Glomerular endothelial cell (primary cell): ENCODE measurements at places on chromosomes 7 and 10.
A peak's percentile ranks its signal among the peaks of the same experiment; 100 is the strongest.

DNA sequence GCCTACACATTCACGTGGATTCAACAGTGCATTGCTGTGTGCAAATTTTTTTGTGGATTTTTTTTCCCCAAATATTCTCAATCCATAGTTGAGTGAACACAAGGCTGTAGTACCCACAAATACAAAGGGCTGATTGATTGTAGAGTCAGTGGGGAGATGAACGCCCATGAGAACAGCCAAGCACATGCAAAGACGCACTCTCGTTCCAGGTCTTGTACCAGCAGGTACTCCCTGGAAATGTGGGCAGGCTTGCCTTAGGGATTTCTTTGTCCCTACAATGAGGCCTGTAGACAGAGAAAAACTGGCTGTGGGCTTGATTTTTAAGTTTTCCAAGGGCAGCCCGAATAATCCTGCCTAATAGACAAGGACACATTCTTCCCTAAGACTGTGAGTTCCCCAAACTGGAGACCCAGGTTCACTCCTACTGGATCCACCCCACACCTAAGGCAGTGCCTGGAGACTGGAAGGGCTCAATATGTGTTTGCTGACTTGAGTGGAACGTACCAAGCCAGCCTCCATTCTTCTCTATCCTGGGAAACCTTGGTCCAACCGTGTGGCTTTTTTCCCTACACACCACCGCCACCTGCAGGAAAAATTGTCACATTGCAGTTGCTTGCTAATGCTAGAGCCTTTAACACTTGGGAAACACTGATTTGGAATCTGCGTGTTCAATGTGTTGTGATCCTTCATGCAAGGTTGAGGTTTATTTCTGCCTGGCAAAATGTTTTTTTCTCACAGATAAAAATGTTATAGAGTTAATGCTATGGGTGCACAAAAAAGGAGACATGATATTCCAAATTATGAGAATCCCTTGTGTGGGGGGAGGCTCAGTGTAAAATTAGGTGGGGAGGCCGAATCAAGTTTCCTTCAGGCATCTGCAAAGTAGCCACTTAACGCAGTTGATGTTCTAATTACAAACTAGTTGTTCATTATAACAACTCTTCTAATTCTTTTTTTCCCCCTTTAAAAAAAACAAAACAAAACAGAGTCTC is 49.3 kb downstream of the PPP1R17 start:
- DNase-seq, result peak; percentile 41

GRCh38 chr10:88232029-88232895 is 350.9 kb downstream of the RNLS start:
- DNase-seq, result no peak

DNA sequence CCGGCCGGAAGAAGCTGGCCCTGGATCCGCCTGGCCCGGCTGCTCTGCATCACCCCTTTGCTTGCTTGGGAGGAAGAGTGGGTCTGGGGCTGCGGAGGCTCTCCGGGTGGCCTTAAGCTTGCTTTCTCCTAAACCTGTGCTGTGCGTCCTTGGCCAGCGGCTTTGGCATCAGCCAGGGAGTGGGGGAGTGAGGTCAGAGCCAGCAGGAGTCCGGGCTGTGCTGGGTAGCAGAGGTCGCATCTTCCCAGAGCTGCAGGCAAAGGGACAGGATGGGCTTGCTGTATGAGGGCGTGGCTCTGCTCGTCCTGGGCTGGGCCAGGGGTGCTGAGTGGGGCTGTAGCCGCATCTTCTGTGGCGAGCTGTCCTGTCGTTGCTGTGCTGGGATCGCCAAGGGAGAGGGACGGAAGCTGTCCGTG is 21.1 kb downstream of the BNIP3 start:
- no peak for DNase-seq

DNA sequence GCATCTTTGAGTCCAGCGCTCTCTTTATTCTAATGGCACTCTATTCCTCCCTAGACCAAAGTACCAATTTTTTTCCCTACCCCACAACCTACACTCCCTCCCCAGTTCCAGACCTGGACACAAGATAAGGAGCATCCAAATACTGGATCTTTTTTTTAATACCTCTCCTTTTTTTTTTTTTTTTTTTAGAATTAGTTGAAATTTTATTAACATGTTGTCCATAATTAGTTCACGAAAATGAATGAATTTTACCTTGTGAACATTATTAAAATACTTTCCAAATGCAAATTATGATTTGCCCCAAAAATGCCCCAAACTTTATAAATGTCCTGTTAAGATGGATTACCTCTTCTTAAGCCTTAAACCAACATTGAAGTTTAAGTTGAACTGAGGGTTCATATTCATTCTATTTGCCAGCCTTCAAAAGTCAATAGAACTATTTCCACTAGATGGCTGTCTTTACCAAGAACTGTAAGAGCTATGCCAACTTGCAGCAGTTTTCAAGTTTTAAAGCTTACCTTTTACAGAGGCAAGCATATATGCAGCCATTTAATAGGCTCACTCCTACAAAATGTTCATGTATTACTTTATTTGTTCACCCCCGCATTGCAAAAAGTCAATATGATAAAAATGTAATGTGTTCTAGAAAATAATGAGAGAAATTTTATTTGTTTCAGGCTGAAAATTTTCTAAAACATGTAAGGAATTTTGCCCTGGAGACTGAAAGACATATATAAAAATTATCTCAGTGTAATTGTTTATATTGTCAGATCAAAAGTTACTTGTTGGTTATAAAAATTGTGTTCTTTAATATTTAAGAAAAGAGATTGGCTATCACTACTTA is 39.7 kb upstream of the TNKS2 start:
- DNase-seq, result peak; percentile 27

DNA sequence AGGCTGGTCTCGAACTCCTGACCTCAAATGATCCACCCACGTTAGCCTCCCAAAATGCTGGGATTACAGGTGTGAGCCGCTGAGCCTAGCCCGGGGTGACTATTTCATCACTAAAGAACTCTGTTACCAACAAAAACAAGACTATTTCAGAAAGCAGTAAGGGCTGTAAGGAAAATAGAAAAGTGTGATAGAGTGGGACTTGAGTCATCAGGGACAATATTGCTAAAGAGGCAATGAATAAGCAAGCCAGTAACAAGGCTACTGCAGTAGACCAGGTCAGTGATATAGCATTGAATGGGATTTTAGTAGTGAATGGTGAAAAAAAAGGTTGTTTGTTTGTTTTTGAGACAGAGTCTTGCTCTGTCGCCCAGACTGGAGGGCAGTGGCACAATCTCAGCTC is 51.7 kb downstream of the SVOPL start:
- no peak for DNase-seq

- no peak for DNase-seq
Measured at GRCh38 chr10:42975558-42976340, 101.1 kb upstream of the RET start.

DNA sequence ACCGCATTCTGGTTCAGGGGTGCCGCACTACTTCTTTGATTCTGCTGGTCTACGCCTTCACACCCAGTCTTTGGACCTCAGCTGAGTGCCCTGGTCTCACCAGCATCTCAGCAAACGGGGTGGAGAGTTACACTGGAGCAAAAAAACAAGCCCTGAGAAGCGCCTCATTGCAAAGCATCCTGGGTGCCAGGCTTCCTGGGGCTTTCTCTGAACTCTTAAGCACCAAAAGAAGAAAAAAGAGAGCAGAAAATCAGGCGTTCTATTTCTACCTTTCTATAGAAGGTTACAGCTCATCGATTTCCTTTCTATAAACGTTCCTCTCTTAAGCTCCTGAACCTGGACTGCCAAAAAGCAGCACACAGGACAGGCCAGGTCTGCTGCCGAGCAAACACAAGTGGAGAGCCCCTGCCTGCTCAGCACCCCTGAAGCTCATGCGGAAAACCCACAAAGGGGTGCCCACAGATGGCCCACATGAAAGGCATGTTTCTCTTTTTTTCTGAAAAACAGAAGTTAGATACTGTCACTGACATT is 217.9 kb downstream of the SFMBT2 start:
- no peak for DNase-seq

DNA sequence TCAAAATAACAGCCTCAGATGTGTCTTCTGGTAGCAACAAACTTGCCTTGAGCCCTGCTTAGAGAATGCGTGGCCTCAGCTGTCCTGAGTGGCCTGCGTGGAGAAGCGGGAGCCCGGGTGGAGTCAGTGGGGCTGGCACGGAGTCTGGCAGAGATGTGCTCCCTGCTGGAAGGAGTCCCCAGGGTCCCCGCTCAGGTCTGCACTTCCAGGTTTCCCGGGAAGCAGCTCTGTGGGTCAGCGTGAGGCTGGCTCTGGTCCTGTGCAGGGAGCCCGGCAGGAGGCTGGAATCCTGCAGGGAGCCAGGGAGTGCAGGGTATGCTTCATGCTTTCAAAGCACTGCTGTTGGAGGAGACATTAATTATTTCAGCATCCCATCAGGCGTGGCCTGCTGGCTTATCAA is 10.1 kb downstream of the CPSF4 start:
- no peak for DNase-seq

DNA sequence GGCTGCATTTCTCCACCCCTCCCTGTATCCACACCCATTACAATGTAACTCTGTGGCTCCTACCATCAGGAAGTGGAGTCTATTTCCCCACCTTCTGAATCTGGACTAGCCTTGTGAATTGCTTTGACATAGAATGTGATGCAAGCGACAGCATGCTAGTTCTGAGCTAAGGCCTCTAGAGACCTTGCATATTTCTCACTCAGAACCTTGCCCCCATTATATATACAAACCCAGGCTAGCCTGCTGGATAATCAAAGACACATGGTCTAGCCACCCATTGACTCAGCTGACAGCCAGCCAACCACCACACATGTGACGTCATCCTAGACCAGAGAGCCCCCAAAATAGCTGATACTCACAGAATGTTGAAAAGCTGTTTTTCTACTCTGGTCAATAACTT is 77.9 kb downstream of the CCDC71L start:
- no peak for DNase-seq

- no peak for DNase-seq
Measured at GRCh38 chr10:117967149-117967650, 79.5 kb downstream of the RAB11FIP2 start.

- DNase-seq, result no peak
Measured at GRCh38 chr10:10878963-10879362, 138.7 kb upstream of the CELF2 start.

- DNase-seq, result no peak
Measured at GRCh38 chr7:51288896-51289622, 27.6 kb downstream of the COBL start.

- DNase-seq, result no peak
Measured at GRCh38 chr10:45428611-45429510, 54.8 kb downstream of the ALOX5 start.

- peak; percentile 77 for DNase-seq
Measured at GRCh38 chr10:80158598-80159127, 26.1 kb downstream of the PLAC9 start.

- DNase-seq, result no peak
Measured at GRCh38 chr10:45239642-45240041, 75.8 kb downstream of the OR13A1 start.

DNA sequence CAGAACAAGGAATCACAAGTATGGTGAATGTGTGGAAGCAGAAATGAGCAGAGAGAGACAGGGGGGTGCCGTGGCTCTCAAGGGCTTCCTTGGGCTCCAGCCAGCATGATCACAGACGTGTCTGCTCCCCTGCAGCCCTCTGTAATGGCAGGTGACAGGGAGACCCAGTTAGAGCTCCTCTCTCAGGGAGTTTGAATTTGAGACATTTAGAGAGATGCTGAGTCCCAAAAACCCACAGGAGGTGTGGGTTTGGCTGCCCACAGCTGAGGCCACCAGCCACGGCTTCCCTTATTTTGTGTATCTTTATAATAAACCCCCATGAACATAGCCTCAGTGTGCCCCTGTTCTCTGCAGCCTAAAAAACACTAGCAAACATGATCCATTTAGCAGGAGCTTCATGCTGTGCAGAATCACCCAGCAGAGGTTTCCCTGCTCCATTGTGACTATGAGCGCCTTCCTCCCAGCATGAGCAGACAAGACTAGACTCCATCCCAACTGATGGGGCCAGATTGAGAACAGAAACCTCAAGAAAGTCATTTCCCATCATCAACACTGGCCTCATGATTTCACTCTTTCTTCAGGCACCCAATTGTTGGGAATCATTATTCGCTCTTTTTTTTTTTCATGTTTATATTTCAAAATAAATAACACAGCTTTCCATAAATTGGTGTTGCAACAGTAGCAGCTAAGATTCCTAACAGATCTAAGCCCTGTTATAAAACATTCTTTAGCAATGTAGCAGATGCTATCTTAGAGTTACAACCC is 13.4 kb downstream of the NOD1 start:
- DNase-seq, result no peak

- DNase-seq, result no peak
Measured at GRCh38 chr10:119211176-119211575, 3.8 kb downstream of the GRK5 start.

GRCh38 chr7:936386-937054 is 18.0 kb downstream of the ADAP1 start:
- no peak for DNase-seq

GRCh38 chr7:20211376-20211775 is 5.8 kb downstream of the MACC1 start:
- no peak for DNase-seq

GRCh38 chr7:117731455-117731854 is 141.8 kb downstream of the CTTNBP2 start:
- DNase-seq, result no peak

- DNase-seq, result no peak
Measured at GRCh38 chr7:117777335-117778142, 95.7 kb downstream of the CTTNBP2 start.

- no peak for DNase-seq
Measured at GRCh38 chr7:64802699-64803098, 8.5 kb downstream of the ZNF138 start.

DNA sequence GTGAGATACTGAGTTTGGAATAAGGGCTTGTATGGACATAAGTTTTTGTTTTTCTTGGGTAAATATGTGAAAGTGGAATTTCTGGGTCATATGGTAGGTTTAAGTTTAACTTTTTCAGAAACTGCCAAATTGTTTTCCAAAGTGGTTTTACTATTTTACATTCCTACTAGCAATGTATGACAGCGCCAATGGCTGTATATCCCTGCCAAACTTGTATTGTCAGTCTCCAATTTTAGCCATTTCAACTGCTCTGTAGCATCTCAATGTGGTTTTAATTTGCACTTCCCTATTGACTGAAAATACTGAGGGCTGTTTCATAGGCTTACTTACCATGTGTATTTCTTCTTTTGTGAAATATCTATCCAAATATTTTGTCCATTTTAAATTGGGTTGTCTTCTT is 90.5 kb upstream of the ZNF32 start:
- no peak for DNase-seq

DNA sequence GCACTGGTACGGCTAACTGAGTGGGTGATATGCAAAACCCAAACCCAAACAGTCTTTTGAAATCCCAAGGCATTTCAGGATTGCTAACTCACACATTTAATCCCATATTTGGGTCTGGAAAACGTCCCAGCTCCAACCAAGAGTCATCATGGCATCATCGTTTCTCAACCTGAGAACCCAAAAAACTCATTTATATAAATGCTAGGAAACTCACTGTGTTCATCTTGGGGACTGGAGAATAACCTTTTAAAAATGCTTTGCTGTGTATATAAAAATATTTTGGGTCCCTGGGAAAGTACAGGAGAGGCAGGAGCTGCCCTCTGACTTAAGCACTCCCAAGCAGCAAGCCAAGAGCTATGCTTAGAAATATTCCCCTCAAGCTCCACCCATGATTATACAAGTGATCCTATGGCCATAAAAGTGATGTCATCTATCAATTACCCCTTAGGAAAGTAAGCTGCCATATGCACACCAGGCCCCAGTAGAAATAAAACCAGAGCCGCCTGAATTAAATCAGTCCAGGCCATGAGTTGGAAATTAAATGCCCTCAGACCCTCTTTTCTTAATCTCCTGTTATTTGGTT is 352.1 kb downstream of the FRMD4A start:
- DNase-seq, result no peak
